Activated T-helper 1 cell treated with Interleukin-2 at 50 U/mL for 16 hours (primary cell): ENCODE measurements at places on chromosomes 7 and 10.

- no peak for DNase-seq
Observed at GRCh38 chr7:11616466-11616865, 215.5 kb downstream of the THSD7A start.

GRCh38 chr7:22771194-22771871, 44.3 kb downstream of the IL6 start:
- DNase-seq: no peak

DNA sequence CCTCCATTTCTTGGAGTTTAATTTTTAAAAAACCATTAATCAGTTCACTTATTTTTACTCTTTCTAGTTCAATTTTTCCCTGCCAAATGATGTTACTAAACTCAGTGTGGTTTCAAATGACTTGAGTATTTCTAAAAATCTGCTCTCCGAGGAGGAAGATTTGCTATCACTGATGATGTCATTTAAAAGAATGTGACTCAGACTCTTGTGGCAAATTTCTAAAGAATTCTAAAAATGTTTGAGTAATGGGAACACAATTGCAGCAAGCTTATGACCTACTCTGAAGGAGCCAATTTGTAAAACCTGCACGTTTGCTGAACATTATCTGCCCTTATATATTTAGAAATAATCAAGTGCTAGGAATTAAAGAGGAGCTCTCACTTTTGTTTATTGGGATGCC, 88.6 kb downstream of the SPAG6 start:
- DNase-seq: no peak

DNA sequence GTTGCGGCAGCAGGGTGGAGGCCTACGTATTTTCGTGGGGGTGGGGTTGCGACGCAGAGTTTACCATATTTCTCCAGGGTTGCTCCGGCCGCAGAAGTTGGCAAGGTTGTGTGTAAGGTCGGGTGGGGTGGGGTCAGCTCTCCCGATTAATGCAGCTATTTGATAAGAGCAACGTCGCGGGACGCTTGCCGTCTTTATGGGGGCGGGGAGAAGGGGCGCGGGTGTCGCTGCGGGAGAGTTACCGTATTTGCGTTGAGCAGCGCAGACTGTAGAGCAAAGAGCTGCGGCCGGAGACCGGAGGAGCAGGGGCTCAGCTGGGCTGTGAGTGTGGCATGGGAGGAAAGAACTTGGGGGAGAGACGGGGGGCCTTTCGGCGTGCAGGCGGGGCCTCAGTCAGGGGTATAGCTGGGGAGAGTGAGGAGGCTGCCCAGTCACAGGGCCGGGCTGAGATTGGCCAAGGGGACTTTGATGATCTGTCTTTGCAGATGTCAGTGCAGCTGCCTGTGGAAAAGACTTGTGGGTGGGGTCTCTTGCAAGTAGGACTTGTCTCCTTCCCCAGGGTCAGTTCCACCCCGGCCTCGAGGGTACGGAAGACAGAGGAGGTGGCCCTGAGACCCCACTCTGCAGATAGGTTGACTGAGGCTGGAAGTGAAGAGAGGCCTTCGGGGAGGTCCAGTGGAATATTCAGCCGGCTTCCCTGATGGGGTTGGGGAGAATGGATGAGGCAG, 26.6 kb downstream of the ZNF775 start:
- DNase-seq: no peak

DNA sequence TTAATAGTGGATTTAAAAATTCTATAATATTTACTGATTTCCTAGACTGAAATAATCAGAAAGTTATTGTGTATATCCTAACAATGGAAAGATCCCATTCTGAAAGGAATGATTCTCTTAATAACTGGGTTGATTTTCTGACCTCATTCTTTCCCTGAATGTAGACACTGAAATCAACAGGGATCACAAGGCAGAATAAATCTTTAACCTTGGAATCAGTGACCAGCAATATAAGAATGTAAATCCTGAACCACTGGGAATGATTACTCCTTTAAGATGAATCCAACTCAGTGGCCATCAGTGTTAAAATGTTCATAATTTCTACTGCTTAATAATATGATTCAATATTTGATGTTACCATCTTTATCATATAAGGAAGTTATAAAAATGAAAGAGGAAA, 47.6 kb downstream of the ANKRD26 start:
- no peak for DNase-seq

DNA sequence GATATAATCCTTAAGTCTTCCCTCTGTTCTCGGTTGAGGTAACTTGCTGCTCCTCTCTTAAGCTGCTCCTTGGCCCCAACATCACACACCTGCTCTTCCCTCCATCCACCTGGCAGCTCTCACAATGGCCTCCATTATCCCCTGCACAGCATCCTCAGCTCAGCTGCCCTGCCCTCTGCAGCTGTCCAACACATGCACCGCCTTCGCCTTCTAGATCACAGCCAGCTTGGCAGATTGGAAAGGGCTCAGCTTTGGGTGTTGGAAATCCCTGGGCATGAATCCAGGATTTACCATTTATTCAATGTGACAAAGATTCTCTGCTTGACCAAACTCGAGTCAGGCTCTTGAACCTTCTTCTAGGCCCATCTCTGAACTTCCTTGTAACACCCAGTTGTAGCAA, 20.6 kb downstream of the RGR start:
- DNase-seq: no peak

DNA sequence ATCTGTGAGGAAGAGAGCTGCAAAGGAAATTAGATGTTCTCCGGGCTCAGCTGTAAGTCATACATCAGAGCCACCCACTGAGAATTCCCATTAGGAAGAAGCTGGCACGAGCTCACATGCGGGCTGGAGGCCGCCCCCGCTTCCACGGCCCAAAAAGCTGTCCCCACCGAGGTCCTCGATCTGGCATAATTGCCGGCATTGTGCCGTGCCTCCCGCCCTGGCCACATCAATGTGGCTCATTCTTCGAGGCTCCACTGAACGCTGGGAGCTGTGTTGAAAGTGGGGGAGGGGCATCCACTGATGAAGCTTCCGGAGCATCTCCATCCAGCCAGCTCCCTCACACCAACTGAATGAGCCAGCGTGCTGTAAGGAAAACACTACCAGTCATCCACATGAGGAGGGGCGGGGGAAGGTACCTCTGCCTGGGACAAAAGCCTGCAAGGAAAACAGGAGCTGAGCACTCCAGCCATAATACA, 173.1 kb downstream of the PTPRN2 start:
- DNase-seq: no peak

DNA sequence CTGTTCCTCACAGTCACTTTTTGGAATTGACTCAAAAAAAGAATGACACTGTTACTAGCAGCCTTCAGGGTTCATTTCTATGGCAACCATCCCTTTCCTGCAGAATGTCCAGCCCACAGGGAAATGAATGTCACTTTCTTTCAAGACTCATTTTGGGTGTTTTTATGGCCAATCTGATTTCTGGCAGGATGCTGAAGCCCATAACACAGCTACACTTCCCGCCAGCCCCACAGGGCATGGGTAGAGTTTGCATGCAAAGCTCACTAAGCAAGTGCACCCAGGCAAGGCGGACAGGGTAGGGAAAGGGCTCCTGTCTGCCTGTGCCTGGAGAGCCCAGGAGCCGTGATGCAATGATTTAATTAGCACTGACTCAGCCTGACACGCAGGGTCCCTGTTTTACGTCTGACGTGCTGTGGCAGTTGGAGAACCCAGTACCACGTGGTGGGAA, 26.1 kb upstream of the GPAM start:
- DNase-seq: no peak

DNA sequence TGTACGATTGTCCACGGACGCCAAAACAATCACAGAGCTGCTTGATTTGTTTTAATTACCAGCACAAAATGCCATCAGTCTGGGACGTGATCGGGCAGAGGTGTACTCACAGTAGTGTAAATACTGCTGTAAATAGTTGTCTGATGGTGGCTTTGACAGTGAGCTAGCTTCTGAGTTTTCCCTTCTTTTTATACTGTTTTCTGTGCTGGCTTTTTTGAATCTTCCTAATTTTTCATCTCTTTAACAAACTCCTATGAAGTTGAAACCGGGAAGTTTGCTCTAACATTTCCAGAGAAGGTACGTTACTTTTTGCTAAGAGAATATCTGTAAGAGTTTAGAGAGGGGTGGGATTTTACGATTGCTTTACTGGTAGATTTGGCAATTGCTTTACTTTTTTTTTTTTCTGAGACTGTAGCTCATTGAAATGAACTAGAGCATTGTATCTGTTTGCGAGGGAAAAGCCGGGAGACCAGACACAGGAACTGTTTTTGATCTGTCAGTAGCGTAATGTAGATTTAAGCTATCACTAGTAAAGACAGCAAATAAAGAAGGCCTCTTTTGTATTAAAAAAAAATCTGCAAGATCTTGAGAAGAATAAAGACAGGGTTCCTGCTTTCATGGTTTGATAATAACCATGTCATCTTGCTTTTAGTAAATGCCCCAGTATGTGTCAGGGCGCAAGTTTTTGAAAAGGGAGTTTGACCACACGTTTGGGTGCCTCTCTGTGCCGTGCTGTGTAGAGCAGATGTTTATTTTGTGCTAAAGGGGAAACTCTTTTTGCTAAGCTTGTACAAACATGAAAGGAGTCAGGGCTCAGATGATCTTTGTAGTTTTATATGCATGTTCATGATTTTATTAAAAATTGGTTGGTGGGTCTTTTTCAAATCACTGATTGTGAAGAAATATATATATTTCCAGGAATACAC, 712 bp downstream of the FOXP2 start:
- DNase-seq: no peak

DNA sequence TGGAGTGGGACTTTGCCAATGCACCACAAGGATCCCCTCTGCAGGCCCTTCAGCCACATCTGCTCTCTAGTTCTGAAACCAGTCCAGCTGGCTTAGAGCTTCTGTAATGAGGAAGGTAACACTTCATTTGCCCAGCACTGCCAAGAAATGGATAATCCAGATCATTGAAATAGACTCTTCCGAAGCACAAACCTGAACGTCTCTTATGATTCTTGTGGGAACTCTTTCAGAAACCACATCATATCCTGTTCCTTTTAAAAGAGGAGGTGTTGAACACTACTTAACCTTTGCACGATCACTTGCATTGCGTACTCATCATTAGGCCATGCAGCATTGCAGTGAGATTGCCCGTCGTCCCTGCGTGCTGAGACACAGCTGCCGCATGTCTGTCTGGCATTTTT, 25.8 kb upstream of the PLPP4 start:
- DNase-seq: no peak

DNA sequence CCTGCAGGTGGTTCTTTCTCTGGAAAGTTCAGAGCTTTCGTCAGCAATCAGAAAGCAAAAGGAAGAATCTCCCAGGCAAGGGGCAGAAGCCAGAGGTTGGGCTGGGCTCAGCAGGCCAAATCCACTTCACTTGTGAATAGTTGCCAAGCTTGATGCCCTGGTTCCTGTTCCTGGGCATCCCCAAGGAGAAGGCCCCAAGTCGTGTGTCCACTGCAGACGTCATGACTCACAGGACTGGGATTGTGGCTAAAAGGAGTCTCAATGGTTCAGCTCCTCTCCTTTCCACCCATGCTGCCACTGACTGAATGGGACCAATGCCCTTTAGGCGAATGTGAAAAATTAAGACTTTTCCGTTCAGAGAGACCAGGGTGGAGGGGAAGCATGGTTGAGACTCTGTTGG, 38.6 kb upstream of the TRIM8 start:
- DNase-seq: no peak

DNA sequence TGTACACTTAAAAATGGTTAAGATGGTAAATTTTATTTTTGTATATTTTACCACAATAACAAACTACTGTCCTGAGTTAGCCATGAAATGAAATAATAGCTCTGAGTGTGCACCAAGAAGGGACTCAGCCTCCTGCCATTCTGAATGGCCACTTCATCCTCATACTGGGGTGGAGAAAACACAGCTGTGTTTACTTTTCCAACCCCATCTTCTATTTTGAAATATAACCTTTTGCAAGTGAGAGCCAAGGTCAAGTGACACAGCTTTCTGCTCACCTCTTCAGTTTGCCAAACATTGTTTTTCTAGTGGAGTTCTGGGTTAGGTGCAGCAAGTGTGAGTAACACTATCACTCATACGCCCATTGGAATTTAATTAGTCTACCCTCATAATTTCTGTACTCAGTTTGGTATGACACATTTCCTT, 107.4 kb upstream of the GLCCI1 start:
- no peak for DNase-seq

GRCh38 chr10:89351412-89351779, 23.6 kb downstream of the IFIT3 start:
- DNase-seq: no peak

- DNase-seq: no peak
Observed at GRCh38 chr10:77637532-77638320, at the start of gene KCNMA1. Gene KCNMA1, minus strand, starts transcription at chr10:77637808.

- no peak for DNase-seq
Observed at GRCh38 chr10:117519286-117519685, 23.3 kb upstream of the EMX2 start.

DNA sequence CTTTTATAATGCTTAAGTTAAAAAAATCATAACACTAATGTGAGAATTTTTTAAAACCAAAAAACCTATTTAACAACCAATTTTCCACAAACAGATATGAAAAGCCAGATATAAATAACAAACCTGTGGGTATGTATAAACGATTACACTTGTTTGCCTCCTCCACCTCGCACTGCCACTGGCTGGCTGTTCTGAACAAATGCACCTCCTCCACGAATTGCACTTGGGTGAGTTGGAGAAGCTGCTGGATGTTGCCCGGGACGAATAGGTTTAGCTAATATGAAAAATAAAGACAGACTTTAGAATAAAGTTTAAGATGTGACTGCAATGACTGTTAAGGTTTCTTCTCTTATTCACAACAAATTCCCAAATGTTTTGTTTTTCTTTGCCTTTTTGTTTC, 40.8 kb downstream of the KIF5B start:
- no peak for DNase-seq

GRCh38 chr10:118953598-118954393, 75.7 kb upstream of the NANOS1 start:
- DNase-seq: no peak

- no peak for DNase-seq
Observed at GRCh38 chr7:82705517-82706260, 262.1 kb upstream of the CACNA2D1 start.

DNA sequence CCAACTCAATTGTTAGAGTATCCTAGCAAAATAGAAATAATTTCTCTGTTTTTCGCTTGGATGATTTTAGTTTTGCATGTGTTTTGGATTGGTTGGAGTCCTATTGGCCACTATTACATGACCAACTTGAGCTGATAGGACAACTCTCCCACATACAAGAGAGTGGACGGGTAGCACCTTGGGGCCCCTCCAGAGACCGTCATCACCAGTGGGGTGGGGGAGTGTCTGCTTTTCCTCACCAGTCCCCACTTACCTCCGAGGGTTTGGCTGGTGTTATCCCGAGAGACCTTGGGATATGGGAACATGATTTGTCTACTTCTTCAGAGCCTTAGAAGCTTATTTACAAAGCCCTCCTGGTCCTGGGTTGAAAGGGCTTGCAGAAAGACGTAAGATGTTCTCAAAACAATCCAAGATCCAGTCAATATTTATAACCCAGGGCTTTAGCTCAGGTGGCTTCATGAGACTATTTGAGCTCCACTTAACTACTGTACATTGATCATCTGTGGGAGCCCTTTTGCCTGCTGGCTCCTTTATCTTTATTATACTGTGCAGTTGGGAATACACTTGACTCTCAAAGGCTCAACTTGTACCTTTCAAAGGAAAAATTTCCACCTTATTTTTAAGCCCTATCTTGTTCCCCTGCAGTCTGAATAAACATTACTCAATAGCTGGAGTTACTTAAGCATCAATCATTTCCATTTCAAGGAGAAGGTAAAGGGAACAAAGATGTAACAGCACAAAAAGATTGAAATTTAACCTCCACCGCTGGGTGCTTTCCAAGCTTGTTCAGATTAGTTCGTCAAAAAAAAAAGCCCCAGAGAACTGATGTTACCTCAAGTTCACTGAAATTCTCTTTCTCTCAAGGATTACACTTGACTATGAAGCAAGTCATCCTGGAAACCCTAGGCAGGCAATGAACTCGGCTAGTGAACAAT, 119.7 kb downstream of the WDR11 start:
- no peak for DNase-seq

GRCh38 chr7:17709599-17709998, 230.7 kb downstream of the SNX13 start:
- DNase-seq: no peak
